ENCODE measurements at places on chromosomes 5 and 9.

DNA sequence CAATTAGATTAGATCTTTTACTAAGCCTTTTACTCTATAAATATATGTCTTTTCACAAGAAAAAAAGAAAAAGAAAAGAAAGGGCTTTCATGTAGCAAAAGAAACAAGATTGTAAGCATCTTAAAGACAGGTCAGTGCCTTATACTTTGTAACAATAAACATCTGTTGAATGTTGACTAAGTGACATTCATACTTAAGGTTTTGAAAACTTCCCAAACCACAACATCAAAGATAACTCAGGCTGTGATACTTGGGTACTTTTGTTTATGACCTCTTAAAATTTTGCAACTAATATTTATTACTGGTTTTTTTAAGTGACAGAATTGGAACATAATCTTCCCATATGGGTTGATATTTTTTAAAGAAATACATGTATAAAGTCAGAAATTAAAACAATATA is 7.4 kb downstream of the GRAMD2B start:
- DNase-seq = no peak

DNA sequence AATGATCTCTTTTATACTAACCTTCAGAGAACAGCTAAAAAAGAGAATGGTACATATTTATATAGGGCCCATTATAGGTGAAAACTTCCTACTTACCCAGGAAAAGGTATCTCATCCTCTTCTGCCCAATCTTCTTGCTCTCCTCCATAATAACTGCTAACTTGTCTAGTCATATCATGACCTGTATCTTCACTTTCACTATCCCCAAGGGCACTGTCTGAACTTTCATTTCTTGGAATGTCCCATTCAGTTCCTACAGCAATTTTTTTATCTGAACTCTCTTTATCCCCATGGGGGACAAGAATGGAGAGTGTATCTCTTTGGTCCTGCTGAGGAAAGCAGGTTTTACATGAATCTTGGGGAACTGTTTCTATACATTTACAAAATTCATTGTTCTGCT is 36.4 kb upstream of the RAPGEF6 start:
- DNase-seq = no peak

DNA sequence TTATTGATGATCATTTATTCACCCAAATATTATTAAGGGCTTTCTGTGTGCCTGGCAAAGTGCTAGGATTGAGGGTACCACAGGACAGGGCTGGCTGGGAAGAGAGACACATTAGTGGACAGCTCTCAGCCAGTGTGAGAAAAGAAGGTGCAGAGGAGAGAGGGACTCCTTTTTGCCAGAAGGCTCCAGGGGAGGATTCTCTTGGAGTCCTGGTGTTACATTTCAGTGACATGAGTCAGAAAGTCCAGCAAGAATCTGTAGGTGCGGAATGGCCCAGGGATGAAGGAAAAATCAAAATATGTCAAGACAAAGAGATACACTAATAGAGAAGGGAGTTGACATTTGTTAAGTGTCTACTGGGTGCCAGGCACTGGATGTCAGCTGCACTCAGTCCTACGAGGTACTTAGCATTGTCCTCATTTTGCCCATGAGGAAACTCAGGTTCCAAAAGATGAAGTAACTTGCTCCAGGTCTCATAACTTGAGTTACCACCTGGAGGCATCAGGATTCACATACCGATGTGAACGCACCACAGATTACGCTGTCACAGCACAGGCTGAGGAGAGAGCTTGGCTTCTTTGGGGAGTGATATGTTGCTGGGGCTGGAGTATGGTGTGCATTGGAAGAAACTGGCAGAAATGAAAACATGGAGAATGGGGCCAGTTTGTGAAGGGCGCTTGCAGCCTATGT is 60.5 kb downstream of the RASGRF2 start:
- DNase-seq = no peak

- no peak for DNase-seq
Measured at GRCh38 chr9:87427851-87428506, 69.7 kb upstream of the DAPK1 start.

GRCh38 chr5:72541501-72542225 is 34.5 kb upstream of the ZNF366 start:
- DNase-seq = no peak

DNA sequence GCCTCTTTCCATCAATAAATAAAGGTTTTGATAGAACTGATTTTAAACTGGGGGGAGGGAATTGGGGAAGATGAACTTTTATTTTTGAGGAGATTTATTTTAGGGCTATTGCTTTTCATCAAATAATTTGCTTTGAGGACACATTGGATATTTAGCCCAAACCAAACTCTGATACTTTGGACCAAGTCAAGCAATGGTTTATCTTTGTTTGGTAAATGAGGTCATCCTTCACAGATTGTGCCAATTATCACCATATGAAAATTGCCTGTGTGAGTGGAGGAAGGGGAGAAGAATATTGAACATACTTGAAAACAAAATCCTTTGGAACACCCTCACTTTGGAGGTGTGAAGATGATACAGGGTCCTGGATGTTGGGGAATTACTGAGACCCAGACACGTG is 176.9 kb upstream of the CD180 start:
- no peak for DNase-seq

- no peak for DNase-seq
Measured at GRCh38 chr9:113484258-113484730, 20.8 kb downstream of the RGS3 start.

GRCh38 chr9:70435948-70436347 is 21.5 kb upstream of the KLF9 start:
- DNase-seq = no peak

GRCh38 chr9:104092875-104093600 is 1.1 kb upstream of the SMC2 start:
- DNase-seq = no peak

DNA sequence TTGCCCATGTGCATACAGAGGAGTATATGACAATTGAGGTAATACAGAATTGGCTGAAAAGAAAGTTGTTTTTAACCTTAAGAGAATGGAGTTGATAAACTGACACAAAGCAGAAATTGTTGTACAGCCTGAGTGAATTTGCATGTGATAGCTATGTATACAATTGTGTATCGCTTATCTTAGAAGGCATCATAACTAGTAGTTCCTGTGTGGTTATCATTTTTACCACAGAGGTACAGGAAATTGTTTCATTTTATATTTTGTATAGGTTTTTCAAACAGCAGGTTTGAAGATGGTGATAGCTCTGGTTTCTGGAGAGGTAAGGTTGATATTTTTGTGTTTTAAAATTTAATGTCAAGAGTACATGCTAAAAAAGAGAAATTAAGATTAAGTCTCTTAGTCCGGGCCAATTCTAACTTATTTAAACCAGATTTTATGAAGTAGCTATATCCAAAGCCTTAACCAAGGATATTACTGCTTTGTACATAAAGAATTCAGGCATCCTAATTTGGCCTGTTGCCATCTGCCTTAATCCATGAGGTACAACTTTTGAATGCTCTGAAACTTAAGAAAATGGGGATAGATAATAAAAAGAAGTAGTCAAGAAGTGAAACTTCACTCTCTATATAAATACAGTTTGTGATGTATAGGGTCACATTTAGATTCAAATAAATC is 26.0 kb downstream of the DDX4 start:
- DNase-seq = no peak

DNA sequence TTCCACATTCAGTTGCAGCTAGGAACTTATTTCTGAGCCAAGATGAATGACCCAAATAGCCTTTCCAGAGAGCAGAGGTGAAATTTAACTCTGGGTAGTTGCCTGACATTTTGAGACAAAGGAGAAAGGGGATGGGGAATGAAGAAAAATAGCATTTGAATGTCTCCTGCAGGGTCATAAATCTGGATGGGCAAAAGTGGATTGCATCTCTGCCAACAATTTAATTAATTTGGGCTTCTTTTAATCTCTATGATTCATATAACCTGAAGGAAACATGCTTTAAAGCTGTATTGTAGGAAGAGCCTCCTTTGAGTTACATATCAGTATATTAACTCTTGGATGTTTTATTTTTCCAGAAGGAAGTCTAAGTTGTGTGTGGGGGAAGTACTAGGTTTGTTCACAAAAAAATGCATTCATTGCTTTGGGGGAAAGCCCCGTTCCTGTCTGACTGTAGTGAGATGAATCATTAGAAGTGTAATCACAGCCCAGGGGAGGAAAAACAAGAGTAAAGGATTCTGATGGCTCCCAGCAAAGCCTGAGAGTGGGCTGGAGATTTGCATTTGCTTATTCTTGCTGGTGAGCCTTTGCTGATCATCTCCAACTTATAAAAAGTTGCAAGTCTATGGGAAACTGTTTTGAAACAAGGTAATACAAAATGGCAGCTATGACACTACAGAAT is 133.0 kb upstream of the IQGAP2 start:
- no peak for DNase-seq

GRCh38 chr9:34506623-34507022 is 16.2 kb downstream of the ENHO start:
- no peak for DNase-seq

GRCh38 chr5:143551820-143552251 is 148.3 kb upstream of the NR3C1 start:
- DNase-seq = no peak

GRCh38 chr9:27059907-27060306 is 49.1 kb upstream of the TEK start:
- no peak for DNase-seq

DNA sequence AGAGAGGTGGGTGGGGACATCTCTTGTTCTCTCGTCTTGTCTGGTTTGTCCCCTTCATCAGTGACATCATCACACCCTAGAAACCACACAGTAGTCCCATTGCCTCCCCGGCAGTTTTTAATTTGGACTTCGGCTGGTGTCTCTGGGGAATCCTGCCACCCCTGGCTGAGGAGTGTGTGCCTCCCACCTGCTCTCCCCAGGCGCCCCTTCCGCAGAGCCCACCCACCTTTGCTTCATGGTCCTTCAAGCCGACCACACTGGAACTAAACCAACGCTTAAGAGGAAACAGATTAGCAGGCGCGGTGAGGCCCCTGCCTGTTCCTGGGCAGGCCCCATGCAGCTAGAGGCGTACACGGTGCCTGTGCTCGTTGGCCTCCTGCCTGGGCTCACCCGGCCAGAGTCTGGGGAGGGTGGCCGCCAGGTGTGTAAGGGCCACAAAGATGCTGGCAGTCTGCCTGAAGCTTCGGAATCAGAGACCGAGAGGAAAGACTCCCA is 107.6 kb upstream of the SPRY4 start:
- no peak for DNase-seq

- DNase-seq = no peak
Measured at GRCh38 chr5:169251333-169252084, 49.4 kb downstream of the SLIT3 start.

DNA sequence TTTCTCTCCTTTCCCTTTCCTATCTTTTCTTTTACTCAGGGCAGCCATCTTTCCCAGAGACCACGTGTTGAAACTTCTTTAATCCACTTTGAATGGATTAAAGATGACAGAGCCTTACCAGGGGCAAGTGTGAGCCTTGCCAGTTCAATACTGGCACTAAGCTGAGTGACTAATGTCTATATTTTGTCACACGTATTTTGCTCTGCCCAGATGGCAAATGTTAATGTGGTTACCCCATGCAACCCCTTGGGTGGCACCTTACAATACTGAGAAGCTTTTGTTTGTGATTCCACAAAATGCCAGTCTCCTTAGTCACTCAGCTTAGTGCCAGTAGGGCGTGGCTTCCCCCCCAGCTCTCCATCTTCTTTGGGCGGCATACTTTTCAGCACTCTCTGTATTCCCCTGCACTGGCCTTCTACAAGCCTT is 24.8 kb downstream of the ANXA1 start:
- no peak for DNase-seq

DNA sequence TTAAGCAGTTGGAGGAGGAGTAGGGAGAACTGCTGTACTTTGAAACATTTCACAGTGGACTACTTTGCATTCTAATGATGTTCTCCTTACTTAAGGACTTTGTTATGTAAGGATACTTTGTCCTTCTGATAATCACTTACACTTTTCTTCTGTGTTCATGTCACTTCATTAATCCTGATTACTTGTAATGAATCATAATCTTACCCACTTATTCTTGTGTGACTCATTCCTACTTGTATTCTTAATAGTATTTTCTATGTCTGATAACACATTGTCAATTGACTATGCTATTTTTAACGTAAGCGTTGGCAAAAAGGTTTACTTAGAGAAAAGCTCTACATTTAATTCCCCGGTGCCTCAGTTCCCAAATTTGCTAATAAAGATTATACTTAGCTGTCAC is 63.8 kb downstream of the GHR start:
- DNase-seq = no peak

GRCh38 chr5:175797521-175798038 is 73.8 kb upstream of the CPLX2 start:
- no peak for DNase-seq

DNA sequence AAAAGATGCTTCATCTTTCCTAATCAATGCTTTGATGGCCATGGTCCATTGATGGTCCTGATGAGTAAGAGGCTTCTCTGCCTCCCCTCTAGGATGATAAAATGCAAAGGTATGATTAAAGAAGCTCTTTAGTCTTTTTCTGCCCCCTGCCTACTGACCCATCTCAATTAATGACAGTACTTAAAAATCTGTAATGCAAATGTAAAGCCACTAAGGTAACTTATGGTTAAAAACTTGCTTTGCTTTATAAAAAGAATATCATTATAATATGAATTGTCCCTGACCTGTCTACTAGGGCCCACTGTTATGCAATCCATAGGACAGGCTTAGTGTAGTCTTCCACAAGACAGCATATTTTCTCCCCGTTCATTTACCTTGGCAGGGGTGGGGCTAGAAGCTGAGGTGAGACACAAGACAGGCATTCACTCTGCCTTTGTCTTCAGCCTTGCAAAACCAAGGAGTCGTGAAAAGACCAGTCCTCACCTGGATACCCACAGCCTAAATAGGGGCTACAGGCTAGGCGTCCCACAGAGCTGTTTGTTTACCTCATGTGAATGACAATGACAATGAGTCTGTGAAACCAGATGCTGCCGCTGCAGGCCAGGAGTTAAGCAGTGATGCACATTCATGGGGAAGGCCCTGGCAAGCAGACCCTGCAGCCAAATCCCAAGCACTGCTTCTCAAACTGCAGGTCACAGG is 60.4 kb downstream of the BNC2 start:
- DNase-seq = no peak

- no peak for DNase-seq
Measured at GRCh38 chr9:34993502-34994259, 4.1 kb downstream of the DNAJB5 start.

- DNase-seq = no peak
Measured at GRCh38 chr5:72711351-72711750, 105.1 kb upstream of the TNPO1 start.

- DNase-seq = no peak
Measured at GRCh38 chr5:1053391-1054017, 44.9 kb downstream of the NKD2 start.

DNA sequence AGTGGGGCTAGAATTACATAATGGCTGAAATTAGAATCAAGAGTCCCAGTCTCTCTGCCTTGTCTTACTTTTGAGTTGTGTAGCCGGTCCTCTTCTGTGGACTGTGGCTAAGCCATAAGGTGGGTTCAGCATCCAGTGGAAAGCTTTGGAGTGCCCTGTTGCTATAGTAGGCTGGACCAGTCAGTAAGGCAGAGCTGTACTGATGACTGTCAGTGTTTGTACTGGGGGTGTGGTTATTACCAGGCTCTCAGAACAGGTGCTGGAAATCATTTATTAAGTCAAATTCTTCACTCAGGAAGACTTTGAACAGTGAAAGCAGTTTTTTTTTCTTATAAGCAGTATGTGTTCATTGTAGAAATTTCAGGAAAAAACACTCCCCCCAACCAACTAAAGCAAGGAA is 129.4 kb downstream of the ZSWIM6 start:
- no peak for DNase-seq

Measured in stimulated activated CD4-positive, alpha-beta T cell treated with anti-CD3 and anti-CD28 coated beads, TNF-alpha, amount 100 ng/mL, for 48 hours (primary cell).